ENCODE measurements at places on chromosomes 2 and 18. TPM values are rescaled to one million over a fixed set of nuclear protein-coding genes. Genes with fewer than 3 reads are reported as not detected.

- no peak for DNase-seq
Measured at GRCh38 chr2:61510674-61511671, 27.2 kb downstream of the XPO1 start.

DNA sequence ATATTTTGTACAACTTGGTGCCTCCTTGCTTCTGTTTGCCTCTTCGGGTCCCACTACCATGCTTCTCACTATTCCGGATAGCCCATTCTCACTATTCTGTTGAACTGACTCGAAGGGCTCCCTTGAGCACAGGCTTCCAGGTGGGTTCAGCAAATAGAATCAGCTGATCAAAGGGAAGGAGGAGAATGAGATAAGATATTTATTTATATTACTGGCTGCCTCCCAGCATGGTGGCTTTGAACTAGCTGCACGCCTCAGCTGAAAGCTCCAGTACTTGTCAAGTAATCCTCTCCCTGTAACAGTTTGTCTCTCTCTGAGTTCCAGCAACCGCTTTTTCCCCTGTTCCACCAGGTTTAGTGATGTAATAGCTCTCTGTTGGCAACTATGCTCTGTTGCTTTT lies 187.8 kb upstream of the HNRNPA3 start:
- no peak for DNase-seq

- no peak for DNase-seq
Measured at GRCh38 chr2:24881623-24882022, 38.4 kb downstream of the ADCY3 start.

DNA sequence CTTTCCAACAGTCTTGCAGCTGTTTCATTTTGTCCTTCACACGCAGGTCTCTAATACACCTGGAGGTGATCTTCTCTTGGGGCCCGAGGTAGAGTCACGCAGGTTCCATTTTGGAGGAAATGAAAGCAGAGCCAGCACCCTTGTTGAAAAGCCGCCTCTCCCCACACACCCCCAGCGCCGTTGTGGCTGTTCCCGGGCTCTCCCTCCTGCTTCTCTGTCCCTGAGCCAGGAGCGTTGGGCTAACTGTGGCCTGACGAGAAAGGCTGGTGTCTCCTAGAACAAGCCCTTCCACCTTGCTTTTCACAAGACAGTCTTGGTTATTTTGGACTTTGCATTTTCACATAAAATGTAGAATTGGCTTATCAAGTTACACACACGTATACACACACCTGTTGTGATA lies 16.3 kb downstream of the SNED1 start:
- DNase-seq = peak; percentile 23

- DNase-seq = no peak
Measured at GRCh38 chr2:84938194-84938879, 32.6 kb upstream of the KCMF1 start.

DNA sequence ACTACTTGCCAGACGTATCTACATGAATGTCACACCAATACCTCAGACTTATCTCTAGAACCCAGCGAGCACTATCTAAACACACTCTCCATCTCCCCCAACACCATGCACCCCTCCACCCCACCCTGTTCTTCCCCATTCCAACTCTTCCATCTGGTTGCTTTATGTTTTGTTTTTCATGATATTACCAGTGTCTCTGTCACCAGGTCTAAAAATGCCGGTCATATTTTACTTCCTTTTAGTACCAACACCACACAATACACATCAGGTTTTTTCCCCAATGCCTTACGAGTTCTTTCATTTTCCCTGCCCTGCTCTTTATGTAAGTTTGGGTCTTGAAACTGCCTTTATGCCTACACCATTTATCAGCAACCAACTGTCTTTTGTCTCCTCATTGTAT lies 10.2 kb upstream of the ITGA4 start:
- no peak for DNase-seq

DNA sequence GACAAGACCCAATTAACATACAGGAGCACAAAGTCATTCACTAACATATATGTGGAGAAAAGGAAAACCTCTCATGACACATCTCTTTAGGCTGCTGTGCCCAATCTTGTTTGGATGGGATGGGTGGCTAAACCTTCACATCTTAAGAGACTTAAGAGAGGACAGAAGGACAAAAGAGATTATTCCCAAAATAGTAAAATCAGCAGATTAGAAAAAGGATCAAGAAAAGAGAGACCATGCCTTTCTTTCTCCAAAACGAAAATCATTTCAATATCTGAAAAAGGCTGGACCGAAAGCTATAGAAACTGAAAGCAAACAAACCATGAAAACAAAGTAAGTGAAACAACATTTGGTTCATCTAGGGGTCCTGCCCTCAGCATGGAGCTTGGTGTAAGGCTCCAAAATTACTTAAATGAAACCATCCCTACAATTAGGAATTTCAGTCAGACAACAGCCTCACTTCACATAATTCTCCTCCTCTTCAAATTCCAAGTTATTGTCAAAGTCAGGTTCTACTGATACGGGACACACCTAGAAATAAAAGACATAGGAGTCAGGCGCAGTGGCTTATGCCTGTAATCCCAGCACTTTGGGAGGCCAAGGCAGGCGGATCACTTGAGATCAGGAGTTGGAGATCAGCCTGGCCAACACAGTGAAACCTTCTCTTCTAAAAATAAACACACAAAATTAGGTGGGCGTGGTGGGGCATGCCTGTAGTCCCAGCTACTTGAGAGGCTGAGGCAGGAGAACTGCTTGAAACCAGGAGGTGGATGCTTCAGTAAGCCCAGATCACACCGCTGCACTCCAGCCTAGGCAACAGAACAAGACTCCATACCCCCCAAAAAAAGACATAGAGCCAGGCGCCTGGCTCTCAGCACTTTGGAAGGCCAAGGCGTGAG lies 5.2 kb downstream of the STARD7 start:
- DNase-seq = no peak

GRCh38 chr2:84904717-84905174 lies 710 bp upstream of the TMSB10 start:
- DNase-seq = peak; percentile 95

DNA sequence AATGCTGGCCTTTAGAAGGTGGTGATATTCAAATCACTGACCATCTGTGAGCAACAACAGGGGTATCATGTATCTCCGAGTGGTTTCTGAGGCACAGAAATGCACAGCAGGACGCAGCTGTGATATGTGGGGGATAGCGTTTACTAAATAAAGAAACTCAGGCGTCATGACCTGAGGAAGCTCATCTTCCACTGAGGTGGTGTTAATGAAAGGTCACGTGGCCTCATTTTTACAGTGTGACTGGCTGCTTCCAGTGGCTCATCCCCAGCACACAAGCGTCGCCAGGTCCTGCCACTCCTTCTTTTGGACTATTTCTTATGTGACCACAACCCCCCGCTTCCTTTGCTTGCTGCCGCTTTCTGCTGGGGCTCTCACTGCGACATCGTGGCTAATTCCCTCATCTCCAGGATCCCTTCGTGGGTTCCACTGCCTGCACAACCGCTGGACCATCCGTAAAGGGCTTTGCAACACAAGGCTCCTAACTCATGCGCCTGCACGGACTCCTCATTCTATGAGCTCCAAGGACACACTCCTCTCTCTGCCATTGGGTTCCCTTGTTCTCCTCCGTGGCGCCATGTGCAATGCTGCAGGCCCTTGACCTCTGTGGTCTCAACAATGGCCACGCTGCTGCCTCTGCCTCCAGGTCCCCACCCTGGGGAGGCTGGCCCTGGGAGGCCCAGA lies 109.3 kb downstream of the MBP start:
- DNase-seq = no peak

DNA sequence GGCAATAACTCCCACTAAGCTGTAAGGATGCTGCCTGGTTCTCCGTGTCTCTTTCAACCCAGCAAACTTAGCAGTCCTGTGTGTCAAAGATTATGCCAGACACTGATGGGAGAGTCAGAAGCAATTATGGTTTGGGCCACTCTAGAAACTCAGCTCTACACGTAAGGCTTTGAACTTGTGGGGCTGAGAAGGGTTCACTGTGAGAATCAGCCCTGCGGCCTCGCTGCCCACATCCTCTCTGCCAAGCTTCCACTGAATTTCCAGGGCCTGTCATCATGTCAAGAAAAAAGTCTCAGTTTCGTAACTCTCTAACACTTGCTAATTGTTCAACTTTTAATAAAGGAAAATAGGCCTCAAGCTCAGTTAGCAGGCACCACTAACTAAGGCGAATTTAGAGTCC lies 308.8 kb upstream of the LYPD1 start:
- DNase-seq = no peak

DNA sequence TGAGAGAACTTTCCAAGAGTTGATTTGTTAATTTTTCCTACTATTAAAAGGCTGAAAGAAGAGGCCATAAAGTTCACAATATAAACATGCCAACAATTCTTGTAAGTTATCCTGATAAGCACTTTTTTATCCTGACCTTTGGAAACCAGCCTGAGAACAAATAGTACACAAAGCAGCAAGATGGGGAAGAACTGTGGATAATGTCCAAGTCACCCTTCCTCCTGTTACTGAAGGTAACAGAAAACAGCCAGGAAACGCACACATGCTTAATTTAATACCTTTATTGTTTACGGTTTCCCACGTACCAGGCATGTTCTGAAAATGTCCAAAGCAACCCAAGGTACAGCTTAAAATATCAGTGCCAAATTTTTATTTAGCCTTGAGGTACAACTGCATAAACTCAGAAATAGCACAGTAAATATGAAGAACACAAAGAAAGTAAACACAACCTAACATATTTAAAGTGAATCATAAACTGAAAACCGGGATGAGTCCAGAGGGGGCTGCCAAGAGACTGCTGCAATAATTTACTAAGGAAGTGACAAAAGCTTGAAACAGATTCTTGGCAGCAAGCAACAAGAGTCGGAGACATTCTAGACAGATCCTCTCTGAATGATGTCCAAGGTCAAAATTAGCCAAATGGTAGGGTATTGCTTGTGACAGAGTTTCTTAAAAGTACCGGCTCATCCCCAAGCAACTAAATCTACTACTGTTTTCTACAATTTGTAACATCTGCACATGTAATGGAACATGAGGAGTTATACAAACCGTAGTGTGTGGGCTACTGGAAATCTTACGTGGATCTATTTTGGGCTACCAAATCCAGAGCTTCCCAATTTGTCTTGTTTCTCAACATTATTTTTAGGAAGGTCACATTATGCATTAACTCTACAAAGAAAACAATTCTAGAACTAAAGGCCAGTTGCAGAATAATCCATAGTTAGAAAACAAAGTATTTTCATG lies 93.2 kb downstream of the CABYR start:
- DNase-seq = no peak

Gene CCNT2
- 12.0 TPM for total RNA-seq

Gene KDM3A
- 33.1 TPM for total RNA-seq
